Ascending aorta (tissue), 2 donors: ENCODE measurements at places on chromosomes 2 and 18.

GRCh38 chr2:66733364-66733999 is 298.6 kb downstream of the MEIS1 start:
- H3K36me3 ChIP-seq, result no peaks in the 10 kb centered on the region
- no peaks in the 10 kb centered on the region for H3K4me1 ChIP-seq
- H3K27ac ChIP-seq, result no peak overlapping the region
- no peak for DNase-seq
- no peaks in the 10 kb centered on the region for H3K27me3 ChIP-seq

- H3K4me3 ChIP-seq, result no peak overlapping the region
- no peaks in the 10 kb centered on the region for H3K4me1 ChIP-seq
- H3K36me3 ChIP-seq, result no peaks in the 10 kb centered on the region
- no peak overlapping the region for H3K27ac ChIP-seq
- DNase-seq, result no peak
- H3K27me3 ChIP-seq, result no peaks in the 10 kb centered on the region
These were observed 16.5 kb downstream of the SDC1 start for GRCh38 chr2:20208476-20208859.

- no peaks in the 10 kb centered on the region for H3K4me1 ChIP-seq
- no peaks in the 10 kb centered on the region for H3K27me3 ChIP-seq
- DNase-seq, result no peak
- H3K4me3 ChIP-seq, result no peak overlapping the region
- H3K27ac ChIP-seq, result no peak overlapping the region
These were observed 108.8 kb downstream of the SLC4A3 start for GRCh38 chr2:219736209-219736608.

GRCh38 chr2:196370381-196370780 is 199.0 kb upstream of the STK17B start:
- no peaks in the 10 kb centered on the region for H3K36me3 ChIP-seq
- no peaks in the 10 kb centered on the region for H3K27me3 ChIP-seq
- no peak for DNase-seq
- H3K4me3 ChIP-seq, result no peak overlapping the region
- peaks cover 6% of the 10 kb centered on the region for H3K4me1 ChIP-seq
- H3K27ac ChIP-seq, result no peak overlapping the region

DNA sequence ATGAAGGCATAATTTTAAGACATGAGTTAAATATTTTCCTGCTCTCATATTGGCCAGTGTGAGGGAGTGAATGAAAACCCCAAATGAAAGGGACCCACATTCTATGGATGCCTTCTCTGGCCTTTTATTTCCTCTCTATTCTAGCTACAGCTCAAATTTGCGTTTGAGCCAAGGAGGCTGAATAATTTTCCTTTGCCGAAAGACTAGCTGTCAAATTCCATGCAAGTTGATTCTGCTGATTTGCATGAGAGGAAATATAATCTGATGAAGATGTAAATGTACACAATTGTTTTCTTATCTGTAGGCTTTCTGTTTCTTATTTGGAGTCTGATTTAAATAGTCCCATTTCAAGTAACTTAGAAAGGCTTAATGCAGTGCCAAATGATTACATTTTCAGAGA is 438.4 kb upstream of the SPRED2 start:
- DNase-seq, result no peak
- no peak overlapping the region for H3K27ac ChIP-seq
- no peaks in the 10 kb centered on the region for H3K36me3 ChIP-seq
- no peaks in the 10 kb centered on the region for H3K4me1 ChIP-seq

- H3K4me1 ChIP-seq, result no peaks in the 10 kb centered on the region
- H3K27me3 ChIP-seq, result no peaks in the 10 kb centered on the region
- no peak overlapping the region for H3K4me3 ChIP-seq
- DNase-seq, result no peak
- no peaks in the 10 kb centered on the region for H3K36me3 ChIP-seq
These were observed 9.7 kb upstream of the CUL3 start for GRCh38 chr2:224594840-224595239.

DNA sequence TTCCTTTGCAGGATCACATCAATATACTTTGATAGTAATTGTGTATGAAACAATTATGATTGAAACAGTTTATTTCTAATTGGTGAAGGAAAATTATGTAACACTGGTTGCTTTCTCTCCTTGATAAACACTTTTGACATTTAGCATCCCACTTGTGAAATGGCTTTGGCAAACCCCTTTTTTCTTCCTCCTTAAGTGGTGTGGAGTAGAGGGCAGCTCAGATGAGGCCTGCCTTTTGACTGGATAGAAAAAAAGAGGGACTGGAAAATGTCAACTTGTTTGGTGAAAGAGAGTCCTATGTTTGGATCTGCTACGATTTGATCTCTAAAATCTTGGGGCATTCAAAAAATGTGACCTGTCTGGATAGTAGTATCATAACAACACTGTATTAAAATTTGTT is 318.3 kb downstream of the MEIS1 start:
- no peaks in the 10 kb centered on the region for H3K4me1 ChIP-seq
- no peak overlapping the region for H3K27ac ChIP-seq
- no peaks in the 10 kb centered on the region for H3K27me3 ChIP-seq
- no peaks in the 10 kb centered on the region for H3K36me3 ChIP-seq
- DNase-seq, result no peak

DNA sequence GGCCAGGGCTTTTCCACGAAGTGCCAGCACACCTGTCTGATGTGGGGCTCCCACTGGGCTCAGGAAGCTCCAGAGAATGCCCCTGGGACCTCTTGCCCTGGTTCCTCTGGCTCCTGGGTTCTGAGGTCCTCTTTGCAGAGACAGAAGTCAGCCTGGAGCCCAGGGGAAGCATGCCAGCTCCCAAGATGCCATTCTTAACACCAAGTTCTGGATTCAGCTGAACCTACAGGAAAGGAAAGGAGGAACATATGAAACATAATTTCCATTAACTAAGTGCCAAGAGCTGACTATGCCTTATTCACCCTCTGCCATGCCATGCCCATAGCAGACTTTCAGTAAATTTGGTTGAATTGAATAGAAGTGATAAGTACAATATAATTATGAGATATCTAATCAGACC is 21.9 kb downstream of the FAM124B start:
- H3K4me1 ChIP-seq, result peaks cover 13% of the 10 kb centered on the region
- H3K27ac ChIP-seq, result no peak overlapping the region
- DNase-seq, result no peak
- no peaks in the 10 kb centered on the region for H3K36me3 ChIP-seq
- H3K4me3 ChIP-seq, result no peak overlapping the region

GRCh38 chr2:158635961-158636601 is 159.0 kb upstream of the DAPL1 start:
- no peaks in the 10 kb centered on the region for H3K27me3 ChIP-seq
- no peaks in the 10 kb centered on the region for H3K4me1 ChIP-seq
- no peak overlapping the region for H3K4me3 ChIP-seq
- no peak for DNase-seq
- peaks cover 45% of the 10 kb centered on the region for H3K36me3 ChIP-seq
